ENCODE measurements at places on chromosomes 1 and 21.

DNA sequence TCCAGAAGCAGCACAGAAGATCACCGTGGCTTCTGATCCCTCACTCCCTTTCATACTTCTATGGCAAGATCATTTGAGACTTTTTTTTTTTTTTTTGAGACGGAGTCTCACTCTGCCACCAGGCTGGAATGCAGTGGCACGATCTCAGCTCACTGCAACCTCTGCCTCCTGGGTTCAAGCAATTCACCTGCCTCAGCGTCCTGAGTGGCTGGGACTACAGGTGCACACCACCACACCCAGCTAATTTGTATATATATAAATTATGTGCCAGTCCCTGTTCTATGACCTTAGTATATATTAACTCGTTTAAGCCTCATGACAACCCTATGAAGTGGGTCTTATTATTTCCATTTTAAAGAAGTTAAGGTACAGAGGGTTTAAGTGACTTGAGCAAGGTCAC, 298.5 kb downstream of the VAV3 start:
- DNase-seq = no peak

GRCh38 chr1:59298710-59299346, 1.9 kb downstream of the FGGY start:
- no peak for DNase-seq

DNA sequence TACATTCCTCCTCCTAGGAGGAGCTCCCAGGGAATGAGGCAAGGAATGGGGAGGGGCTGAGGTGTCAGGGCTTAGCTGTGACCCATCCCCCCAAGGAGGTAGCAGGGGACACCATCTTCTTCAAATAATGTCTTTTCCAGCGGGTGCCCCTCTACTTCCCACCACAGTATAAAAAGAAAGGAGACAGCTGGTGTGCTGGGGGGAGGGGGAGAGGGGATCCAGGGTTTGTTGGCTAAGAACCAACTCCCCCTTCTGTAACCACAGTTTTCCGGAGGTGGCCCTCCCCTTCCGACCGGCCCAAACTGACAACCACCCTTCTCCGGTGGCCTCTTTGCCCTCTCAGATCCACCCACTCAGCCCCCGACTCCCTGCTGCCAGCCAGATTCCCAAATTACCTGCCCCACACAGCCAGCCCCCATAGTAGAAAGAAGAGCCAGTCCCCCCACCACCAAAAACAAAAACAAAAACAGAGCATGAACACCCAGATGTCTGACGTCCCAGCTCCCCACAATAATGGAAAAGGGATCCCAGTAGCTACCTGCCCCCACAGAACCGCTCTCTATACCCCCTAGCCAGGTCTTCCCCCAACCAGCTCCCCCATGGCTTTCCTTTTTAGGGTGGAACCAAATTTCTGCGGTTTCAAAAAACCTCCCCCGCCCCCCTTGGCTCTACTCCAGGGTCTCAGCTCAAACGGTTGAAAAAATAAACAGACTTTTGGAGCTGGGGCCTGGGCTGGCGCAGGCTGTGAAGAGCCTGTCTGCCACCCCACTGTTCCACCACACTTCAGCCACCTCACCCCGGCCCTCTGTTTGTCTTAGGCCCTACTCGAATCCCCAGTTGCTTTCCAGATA, 2.1 kb downstream of the ARHGEF2 start:
- DNase-seq = no peak

GRCh38 chr1:67142931-67143330, 8.2 kb upstream of the C1orf141 start:
- no peak for DNase-seq

GRCh38 chr1:157047062-157047410, 1.5 kb upstream of the ARHGEF11 start:
- DNase-seq = no peak

- no peak for DNase-seq
These were observed 19.7 kb downstream of the TP53BP2 start for GRCh38 chr1:223825767-223826748.

- no peak for DNase-seq
These were observed 5.0 kb downstream of the RABGGTB start for GRCh38 chr1:75791022-75791421.

GRCh38 chr1:231183639-231184590, 22.1 kb downstream of the TRIM67 start:
- DNase-seq = no peak

- no peak for DNase-seq
These were observed 54.9 kb downstream of the CAPZB start for GRCh38 chr1:19430121-19431068.

GRCh38 chr1:119659628-119660027, 11.6 kb upstream of the ZNF697 start:
- DNase-seq = no peak

GRCh38 chr21:28991861-28992525, 684 bp downstream of the LTN1 start:
- no peak for DNase-seq

GRCh38 chr1:11229203-11229602, 33.1 kb downstream of the MTOR start:
- no peak for DNase-seq

GRCh38 chr1:109476825-109477224, 6.9 kb upstream of the ATXN7L2 start:
- no peak for DNase-seq

- no peak for DNase-seq
These were observed 375.9 kb downstream of the BRINP3 start for GRCh38 chr1:190101756-190102155.

- DNase-seq = no peak
These were observed 12.5 kb downstream of the SLX9 start for GRCh38 chr21:44952116-44952928.

DNA sequence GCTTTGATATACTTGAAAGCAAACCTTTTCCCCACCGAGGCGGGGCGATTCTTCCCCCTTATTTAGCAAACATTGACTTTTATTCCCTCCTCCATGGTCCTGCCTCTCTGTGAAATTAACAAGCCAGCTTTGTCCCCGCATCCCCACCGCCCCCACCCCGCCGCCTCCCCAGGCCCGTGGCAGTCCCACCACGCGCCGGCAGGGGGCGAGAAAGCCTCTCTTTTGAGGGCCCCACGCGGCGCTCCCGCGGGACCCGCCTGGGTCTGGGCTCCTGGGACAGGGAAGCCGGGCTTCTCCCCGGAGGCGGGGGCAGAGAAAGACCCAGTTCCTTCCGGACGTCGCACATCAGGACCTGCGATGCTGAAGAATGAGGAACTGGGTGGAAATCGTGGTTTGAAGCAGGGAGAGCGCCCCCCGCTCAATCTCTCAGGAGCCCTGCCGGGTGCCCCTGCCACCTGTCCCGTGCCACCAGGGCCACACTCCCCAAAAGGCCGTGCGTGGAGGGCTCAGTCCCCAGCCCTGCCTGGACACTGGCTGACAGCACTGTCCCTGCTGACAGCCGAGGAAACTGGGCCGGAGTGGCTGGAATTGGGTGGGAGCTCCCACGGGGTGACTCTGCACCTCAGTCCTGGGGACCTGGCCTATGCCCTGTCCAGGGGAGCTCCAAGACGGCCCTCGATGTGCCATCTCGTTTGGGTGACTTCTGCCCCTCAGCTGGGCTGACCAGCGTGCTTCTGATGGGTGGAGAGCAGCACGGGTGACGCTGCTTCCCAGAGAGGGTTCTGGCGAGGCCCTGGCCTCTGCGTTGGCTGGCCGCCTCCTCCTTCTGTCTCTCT, 8.6 kb upstream of the ACTRT2 start:
- DNase-seq = no peak

DNA sequence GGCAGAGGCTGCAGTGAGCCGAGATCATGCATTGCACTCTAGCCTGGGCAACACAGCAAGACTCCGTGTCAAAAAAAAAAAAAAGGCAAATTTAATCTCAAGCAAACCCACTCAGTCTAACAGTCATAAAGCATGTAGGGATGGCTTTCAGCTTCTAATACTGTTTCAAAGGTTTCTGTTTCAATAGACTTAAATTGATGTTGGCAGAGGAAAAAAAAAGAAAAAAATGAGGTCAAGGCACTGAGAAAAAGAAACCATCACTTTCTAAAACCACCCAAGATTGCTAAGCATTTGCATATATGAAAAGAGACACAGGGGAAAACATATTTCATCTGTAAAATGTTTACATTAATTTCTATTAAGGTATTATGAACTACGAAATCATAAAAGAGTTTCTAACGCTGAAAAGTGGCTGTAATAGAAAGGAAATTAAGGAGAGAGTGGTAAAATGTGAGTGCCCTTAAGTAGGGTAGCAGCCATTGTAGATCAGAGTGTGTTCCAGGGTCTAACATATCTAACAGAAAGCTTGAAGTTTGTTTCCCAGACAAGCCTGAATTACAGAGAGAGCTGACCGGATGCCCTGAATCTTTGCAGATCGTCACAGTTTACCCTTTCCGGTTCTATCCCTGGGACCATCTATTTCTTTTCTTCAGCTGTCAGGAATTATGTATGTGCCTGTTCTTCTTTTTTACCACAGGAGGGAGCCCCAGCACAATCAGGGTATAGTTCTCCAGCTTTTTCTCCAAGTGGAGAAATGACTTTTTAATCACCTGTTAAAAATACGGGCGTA, 70.0 kb downstream of the PLD5 start:
- DNase-seq = no peak

- DNase-seq = no peak
These were observed 258.0 kb downstream of the KCTD3 start for GRCh38 chr1:215825056-215825455.

DNA sequence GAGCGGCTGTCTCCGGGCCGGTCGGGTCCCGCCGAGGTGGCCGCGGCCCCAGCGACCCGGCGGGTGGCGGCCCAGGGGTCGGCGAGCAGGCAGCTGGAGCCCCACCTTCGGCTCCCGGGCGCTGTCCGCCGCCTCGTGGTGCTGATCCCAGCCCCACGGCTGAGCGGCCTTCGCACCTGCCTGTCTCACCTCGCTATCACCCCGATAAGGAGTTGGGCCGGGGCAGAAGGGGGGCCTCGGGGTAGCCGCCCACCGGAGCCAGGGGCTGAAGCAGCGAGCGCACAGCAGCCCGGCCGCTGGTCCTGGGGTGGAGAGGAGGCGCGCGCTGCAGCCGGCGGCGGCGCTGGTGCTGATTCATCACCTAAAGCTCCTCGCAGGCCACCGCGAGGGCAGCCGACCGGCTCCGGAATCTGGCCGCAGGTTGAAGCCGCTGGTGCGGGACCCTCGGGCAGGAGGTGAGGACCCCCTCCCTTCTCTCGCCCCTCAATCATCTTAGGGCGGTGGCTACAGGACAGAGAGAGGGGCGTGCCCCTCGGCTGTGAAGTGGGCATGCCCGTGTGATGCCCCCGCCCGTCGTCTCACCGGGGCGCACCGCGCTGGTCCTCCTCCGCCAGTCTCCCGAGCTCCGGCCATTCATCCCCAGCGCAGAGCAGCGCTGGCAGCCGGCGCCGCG, 575 bp downstream of the TRIM67 start:
- DNase-seq = no peak

DNA sequence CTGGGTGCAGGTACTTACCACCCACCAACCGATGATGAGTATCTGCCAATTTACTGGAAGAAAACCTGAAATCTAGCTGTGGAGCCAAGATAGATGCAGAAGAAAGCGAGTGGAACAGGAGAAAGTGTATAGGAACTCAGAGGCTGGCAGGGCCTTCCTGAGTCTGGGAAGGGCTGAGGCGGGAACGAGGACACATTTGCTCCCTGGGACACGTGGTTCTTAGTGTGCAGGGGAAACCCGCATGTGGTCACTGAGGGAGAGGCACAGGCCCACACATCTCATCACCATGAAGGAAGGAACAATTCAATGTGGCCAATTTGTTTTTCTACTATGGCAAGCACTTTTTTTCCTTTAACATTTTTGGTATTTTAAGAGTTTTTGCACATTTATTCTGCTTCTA, 8.2 kb downstream of the RYR2 start:
- DNase-seq = no peak

DNA sequence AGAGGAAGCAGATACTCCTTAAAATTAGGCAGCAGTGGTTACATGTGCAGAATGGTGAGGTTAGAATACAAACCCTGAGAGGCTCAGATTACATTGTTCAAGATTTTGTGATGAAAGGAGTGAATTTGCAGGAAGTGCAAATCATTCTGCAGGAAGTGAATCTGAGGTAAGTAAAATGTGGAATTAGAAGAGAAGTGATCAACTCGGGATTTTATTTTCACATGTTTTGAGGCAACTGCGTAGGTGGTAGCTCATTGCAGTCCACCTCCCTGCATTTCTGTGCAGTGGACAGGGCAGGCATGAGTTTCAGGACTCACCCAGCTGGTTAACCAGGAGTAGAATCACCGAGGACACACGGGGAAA, 2.1 kb upstream of the PLA2G2C start:
- DNase-seq = no peak

DNA sequence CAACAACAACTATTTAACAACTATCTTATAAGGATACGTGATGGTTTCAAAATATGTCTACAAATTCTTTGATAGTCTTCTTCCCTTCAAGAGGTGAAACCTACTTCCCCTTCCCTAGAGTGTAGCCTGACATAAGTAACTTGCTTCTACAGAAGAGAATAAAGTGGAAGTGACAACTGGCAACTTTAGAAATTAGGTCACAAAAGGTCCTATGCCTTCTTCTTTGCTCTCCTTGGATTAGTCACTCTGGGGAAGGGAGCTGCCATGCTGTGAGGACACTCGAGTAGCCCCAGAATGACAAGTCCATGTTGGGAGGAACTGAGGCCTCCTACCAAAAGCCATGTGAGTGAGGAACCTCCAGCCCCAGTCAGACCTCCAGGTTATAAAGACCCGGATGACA, 19.2 kb downstream of the EFCAB14 start:
- DNase-seq = no peak

GRCh38 chr1:112850034-112850757, 105.8 kb downstream of the SLC16A1 start:
- no peak for DNase-seq

GRCh38 chr1:212760126-212760823, 31.3 kb downstream of the NSL1 start:
- DNase-seq = no peak

- DNase-seq = no peak
These were observed 86.4 kb downstream of the RGL1 start for GRCh38 chr1:183891158-183891856.

- no peak for DNase-seq
These were observed 2.3 kb downstream of the LYPLA2 start for GRCh38 chr1:23793018-23793781.

GRCh38 chr1:21175670-21176581, 771 bp downstream of the EIF4G3 start:
- no peak for DNase-seq

All from cortex of kidney (tissue), 1 donor.